ENCODE measurements at places on chromosomes 16 and 17.

- DNase-seq, result no peak
Measured at GRCh38 chr17:63490858-63491400, 14.1 kb downstream of the ACE start.

DNA sequence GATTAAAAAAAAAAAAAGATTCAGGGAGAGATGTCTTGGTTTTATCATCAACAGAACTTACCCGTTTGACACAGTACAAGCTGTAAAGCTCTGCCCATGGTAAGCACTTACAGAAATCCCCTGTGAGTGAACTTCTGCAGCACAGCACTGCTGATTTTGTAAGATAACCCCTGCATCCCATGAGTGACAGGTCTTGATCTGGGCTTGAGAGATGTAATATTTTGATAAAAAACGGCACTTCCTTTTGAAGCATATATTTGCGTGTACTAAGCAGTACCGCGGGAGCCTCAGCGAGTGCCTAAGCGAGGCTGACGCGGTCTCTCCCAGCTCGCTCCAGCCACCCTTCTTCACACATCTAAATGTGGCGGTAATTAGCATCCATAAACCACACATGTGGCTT, 50.5 kb downstream of the IKZF3 start:
- no peak for DNase-seq

DNA sequence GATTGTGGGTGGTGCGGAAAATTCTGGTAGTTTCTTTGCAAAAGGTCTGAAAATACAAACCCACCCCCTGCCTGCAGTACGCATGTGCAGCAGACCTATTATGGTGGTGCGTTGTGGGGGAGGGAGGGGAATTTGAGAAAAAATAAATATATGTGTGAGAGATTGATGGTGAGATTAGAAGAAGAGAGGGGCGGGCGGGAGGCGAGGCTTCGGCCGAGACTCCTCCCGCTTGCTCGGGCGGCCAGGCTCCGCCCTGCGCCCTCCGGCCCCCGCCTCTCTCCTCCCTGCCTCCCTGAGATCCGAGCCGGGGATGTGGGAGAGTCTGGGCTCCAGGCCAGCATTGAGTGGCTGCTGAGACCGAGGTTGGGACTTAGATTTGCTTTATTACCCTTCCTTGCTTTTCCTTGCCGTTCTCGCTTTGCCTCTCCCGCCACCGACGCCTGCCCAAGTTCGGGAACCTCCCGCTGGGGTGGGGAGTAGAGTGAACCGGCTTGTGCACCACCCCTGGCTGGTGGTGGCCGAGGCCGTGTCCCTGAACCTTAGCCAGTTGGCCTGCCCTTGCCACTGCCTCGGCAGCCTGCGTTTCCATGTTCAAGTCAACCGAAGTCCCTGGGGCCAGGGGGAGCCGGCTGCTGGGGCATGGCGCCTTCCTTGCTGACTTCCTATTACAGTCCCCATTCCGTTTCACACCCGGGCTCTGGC, 956 bp upstream of the CHD3 start:
- DNase-seq, result peak; percentile 29

DNA sequence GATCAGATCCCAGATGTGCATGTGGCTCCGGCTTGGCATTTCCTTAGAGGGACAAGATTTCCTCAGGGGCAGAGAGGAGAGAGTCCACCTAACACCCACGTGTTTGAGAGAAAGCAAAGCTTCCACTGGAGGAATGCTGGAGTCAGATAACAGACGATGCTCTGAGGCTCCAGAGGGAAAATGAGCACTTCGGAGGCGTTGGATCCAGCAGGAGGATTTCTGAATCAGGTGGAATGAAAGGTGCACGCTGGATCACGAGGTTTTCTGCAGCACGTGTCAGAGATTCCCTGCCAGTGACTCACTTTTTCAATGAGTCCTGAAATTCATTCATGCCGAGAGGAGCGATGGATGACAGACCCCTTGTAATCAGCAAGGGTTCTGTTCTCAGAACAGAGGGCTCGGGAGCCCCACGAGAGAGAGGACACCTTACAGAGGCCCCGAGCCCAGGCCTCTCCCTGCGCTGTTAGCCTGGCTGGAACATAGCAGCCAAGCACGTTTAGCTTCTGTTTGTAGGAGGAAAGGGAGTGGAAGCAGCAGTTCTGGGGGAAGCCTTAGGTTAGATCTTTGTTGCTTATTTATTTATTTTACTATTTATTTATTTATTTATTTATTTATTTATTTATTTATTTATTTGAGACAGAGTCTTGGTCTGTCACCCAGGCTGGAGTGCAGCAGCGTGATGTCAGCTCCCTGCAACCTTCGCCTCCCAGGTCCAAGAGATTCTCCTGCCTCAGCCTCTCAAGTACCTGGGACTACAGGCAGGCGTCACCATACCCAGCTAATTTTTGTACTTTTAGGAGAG, 49.3 kb upstream of the JPH3 start:
- DNase-seq, result peak; percentile 63

DNA sequence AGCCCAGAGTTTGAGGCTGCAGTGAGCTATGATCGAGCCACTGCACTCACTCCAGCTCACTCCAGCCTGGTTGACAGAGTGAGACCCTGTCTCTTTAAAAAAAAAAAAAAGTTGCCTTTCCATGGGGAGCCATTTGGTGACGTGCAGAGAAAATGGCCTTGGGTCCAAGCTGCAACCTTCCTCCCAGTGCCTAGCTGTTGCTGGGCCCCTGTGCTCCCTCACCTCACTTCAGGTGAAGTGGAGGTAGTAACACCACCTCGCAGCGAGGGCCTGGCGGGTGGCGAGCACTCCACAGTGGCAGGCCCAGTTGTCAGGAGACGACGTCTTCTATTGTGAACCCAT, 17.4 kb downstream of the SYT17 start:
- DNase-seq, result no peak

DNA sequence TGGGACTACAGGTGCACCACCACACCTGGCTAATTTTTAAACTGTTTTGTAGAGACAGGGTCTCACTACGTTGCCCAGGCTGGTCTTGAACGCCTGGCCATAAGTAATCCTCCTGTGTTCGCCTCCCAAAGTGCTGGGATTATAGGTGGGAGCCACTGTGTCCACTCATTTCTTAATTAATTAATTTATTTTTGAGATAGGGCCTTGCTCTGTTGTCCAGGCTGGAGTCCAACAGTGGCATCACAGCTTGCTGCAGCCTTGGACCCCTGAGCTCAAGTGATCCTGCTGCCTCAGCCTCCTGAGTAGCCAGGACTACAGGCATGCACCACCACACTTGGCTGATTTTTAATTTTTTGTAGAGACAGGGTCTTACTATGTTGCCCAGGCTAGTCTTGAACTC, 47.1 kb upstream of the TRAP1 start:
- DNase-seq, result no peak

DNA sequence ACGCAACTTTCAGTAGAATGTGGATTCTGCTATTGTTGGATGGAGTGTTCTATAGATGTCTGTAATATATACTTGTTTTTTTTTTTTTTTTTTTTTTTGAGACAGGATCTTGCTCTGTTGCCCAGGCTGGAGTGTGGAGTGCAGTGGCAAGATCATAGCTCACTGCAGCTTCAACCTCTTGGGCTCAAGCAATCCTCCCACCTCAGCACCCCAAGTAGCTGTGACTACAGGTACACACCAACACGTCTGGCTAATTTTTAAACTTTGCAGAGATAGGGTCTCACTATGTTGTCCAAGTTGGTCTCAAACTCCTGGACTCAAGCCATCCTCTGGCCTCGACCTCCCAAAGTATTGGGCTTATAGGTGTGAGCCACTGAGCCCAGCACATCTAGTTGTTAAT, 27.2 kb upstream of the CCL22 start:
- no peak for DNase-seq

- no peak for DNase-seq
Measured at GRCh38 chr17:80348551-80349150, 66.3 kb upstream of the ENDOV start.

DNA sequence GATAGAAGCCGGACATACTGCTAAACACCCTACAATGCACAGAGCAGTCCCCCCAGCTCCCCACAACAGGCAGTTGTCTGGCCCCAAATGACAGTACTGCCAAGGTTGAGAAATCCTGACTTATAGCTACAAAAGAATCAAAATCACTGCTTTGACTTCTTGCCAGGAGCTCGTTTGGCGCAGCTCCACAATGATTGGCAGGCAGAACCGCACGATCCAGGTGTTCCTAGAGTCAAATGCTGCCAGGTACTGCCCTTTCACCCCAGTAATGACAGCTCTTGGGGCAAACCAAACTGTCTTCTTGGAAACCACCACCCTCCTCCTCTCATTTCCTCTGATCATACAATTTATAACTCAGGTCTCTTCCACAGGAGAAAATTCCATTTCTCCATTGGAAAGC, 2.2 kb upstream of the TMC5 start:
- no peak for DNase-seq

- DNase-seq, result peak; percentile 10
Measured at GRCh38 chr17:12667299-12667958, 1.7 kb downstream of the MYOCD start.

DNA sequence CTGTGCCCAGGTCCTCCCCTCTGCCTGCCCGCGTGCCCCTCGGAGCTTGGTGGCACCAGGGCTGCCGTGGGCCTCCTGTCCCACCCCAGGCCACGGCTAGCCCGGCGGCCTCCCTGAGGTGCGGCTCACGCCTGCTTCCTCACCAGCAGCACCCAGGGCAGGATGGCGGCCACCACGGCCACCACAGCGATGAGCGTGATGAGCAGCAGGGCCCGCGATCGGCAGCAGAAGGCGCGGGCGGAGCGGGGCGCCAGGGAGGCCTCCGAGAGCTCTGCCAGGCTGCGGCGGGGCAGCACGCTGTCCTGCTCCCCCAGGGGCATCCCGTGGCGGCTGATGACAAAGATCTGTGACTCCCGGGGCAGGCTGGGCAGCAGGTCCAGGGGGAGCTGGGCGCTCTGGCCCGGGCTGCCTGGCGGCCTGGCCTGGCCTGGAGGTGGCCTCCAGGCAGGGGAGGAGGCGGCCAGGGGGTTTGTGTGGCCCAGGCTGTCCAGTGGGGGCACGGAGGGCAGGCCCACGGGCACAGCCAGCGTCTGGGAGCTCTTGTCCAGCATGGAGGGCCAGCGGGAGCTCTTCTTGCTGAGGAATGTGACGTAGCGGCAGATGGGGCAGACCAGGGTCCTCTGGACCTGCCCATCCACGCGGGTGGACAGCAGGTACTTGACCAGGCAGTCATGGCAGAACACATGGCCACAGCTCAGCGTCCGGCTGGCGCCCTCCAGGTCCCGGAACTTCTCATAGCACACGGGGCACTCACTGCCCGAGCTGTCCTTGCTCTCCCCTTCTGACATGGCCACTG, 4.8 kb downstream of the RNF222 start:
- no peak for DNase-seq

GRCh38 chr16:68374961-68375660, 64.3 kb downstream of the PRMT7 start:
- no peak for DNase-seq

DNA sequence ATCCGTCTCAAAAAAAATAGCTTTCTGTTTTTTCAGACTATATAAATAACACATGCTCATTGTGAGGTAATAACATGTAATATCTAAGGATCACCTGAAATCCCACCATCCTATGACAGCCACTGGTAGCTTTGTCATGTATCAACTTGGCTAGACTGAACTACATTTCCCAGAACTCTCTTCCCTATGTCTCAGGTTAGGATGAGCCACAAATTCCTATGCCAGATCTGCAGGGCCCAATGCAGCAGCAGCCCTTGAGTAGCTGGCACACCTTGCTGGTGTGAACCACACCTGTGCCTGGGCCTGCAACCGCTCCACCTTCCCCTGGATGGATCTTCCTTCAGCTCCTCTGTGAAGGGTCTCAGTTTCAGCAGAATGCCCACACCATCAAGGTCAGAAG, 28.1 kb downstream of the OGFOD1 start:
- DNase-seq, result no peak

DNA sequence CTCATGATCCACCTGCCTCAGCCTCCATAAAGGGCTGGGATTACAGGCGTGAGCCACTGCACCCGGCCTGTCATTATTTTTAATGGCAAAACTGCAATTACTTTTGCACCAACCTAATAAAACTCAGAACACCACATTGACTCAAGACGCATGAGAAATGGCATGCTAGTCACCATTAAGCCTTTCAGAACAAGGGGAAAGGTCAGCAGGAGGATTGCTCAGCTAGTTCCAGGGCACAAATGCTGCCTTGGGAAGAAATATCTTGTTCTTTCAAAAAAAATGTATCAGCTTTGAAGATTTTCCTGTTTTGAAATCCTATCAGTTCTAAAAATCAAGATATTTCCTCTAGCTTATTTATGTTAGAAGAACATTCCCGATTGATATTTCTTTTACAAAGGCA, 32.4 kb upstream of the CDYL2 start:
- no peak for DNase-seq

DNA sequence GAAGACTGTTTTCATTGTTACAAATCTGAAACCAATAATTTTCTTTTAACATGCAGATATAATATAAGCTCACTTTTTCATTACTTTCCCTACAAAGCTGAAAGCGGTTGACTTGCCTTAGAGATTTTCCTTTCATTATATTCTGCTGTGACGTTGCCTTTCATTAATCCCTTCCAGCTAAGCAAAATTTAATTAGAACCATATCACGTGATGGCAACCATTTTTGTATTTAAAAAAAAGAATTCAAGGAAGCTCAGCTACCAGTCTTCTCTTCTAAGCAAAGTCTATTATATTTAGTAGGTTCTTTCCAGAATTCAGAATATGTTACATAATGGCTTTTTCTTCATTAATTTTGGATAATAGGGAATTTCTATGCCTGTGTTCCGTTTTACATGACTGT, 186.5 kb downstream of the PRKCA start:
- no peak for DNase-seq

- no peak for DNase-seq
Measured at GRCh38 chr17:61070649-61071048, 329.0 kb upstream of the TBX2 start.

GRCh38 chr16:11090232-11090631, 145.9 kb downstream of the CLEC16A start:
- DNase-seq, result no peak

DNA sequence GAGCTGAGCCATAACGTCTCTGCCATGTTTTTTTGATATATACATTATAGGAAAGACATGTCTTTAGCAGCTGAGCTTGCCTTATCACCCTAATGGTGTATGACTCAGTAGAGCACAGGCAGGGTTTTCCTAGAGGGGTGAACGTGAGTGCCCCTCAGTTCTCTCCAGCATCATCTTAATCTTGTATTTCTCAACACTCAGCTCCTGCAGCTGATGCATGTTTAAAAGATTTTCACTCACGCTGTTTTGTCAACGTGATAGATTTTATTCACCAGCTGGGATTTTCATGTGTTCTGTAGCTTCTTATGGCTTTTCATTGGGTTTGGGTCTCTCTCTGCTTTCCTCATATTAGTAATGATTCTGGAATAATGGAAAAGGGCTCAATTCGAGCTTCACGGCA, 186.0 kb upstream of the PMFBP1 start:
- no peak for DNase-seq

- no peak for DNase-seq
Measured at GRCh38 chr17:74737299-74738050, 419 bp downstream of the RAB37 start.

- DNase-seq, result no peak
Measured at GRCh38 chr16:74667255-74667700, 601 bp upstream of the RFWD3 start.

GRCh38 chr16:87464691-87465300, 28.0 kb downstream of the ZCCHC14 start:
- DNase-seq, result peak; percentile 88
